SK-MEL-5 (cell line): ENCODE measurements at places on chromosomes 3 and 15.
A peak's percentile ranks its signal among the peaks of the same experiment; 100 is the strongest.

GRCh38 chr3:43155464-43156121 is 49.7 kb upstream of the POMGNT2 start:
- DNase-seq, result peak; percentile 83

DNA sequence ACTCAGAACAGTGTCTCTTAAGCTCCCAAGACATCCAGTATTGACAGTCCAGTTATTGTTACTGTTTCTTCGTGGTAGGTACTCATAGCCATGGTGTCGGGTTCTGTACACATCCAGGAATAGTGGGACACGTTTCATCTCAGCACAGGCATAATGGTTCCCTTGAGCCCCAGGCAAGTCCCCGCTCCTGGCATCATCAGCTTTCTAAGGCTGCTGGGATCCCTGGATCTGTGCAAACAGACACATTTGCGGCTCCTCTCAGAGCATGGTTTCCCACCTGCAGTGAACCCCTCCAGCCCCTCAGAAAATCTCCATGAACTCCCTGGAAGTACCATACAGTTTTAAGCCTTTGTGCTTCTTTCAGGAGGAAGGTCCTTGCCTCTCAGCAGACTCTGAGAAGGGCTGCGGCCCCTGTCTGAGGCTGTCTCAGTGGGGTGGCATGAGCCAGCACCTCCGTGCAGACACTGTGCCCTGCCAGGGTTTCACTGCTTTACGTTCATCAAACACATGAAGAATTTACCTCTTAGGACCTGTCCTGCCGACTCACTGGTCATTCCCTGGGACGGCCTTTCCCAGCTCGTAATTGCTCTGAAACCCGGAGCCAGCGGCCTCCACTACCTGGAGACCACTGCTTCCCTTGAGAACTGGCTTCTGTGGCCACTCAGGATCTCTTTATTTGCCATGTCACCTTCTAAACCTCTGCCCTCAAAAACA is 124.9 kb downstream of the LRRK1 start:
- DNase-seq, result no peak

DNA sequence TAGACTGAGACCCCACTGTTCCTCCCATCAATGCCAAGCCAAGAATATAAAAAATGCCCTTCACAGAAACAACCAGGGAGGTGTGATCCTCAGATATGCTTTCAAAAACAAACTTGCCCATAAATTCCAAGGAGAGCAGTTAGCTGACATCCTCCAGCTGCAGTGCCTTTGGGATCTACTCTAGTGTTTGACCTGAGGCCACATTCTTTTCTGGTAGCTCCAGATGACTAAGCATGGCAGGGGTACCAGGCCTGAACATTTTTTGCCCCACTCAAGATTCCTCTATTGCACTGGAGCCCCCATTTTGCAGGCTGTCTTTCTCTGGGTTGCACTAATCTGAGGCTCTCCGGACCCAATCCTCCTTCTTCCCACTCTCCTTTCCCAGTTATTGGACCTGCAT is 27.9 kb upstream of the ACP3 start:
- DNase-seq, result no peak

- DNase-seq, result no peak
Observed at GRCh38 chr3:194206320-194206719, 70.4 kb downstream of the HES1 start.

- no peak for DNase-seq
Observed at GRCh38 chr3:41115069-41115468, 84.2 kb upstream of the CTNNB1 start.

- DNase-seq, result no peak
Observed at GRCh38 chr3:47978386-47978785, 37.8 kb downstream of the MAP4 start.

- peak; percentile 52 for DNase-seq
Observed at GRCh38 chr3:32569540-32570420, 878 bp downstream of the DYNC1LI1 start.

GRCh38 chr15:20358779-20359414 is 182.7 kb downstream of the GOLGA6L6 start:
- DNase-seq, result no peak

- no peak for DNase-seq
Observed at GRCh38 chr3:167884481-167884880, 149.0 kb downstream of the SERPINI1 start.

DNA sequence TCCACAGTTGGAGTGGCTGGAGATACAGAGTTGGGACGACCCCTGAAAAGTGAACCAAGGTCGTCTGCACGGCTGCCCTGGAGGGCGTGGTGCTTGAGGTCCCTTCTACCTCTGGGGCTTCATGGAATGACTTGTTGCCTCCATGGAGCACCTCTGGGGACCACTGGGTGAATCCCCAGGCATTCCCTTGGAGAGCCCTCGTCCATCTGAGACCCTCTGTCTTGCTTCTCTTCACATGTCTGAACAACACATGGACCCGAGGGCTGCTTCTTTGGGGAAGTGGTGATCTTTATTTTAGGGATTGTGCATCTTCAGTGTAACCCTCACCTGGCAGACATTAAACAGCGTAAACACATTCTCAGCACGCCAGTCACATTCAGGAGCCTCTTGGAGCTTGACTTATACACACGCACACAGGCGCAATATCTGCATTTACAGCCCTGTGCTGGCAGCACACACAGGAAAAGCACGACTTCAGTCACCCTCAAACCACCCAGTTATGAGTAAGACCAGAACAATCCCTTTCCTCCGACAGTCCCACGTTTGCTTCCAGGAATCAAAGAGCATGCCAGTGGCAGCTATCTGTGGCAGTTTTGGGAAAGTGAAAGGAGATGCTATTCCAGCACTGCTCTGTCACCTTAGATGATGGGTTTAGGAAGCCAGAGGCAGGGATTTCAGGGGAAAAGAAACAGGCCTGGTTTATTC is 12.6 kb downstream of the FAM107A start:
- DNase-seq, result no peak

DNA sequence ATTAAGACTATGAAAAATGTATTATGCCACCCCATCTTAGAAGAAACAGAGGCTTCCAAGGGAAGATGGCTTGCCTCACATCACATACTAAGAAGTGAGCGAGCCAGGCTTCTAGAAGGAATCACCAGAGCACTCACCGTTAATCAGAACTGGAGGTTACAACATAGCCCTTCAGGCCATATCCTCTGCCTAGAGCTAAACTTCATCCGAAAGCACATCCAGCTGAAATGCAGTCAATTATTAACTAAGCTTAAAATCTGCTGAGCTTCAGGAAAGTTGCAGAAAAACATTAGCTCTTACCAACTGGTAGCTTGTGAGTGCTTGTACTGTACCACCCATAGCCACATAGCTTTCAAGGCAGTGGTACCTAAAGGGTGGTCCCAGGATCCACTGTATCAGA is 483.2 kb downstream of the TBL1XR1 start:
- no peak for DNase-seq

GRCh38 chr15:58066042-58066867 is 744 bp upstream of the ALDH1A2 start:
- DNase-seq, result peak; percentile 60

DNA sequence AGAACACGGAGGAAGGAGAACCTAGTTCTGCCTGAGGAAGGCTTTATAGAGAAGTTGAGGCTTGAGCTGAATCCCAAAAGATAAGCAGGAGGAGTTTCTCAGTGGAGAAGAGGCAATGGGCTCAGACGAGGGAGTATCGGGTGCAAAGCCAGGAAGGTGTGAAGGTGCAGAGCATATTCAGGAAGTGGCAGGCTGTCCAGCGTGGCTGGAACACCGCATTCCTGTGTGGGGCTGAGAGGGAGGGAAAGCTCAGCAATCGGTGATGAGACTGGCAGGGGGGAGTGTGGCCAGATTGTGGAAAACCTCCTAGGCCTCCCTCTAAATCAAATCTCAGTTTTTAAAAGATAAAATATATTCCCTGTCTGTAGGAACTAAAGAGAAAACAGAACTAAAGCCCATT is 63.0 kb downstream of the ARHGAP31 start:
- no peak for DNase-seq

DNA sequence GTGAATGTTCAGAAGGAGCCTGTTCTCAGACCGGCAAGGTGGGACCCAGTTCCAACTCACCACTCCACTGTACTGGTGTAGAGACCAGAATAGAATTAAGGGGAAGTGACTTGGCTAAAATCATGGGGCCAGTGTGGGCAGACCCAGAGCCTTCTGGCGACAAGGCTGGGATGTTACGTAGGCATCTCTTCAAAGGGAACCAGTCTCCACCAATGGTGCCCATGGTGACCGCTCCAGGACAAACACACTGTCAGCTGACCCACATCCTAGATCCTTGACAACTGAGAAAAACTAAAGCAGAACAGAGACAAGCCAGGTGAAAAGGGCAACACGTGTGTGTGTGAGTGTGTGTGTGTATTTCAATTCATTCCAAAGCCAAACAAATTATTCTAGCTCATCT is 321.7 kb upstream of the FRG2C start:
- no peak for DNase-seq
